Spinal cord (tissue), 10 donors: ENCODE measurements at places on chromosomes 3 and 15. TPM values are rescaled to one million over a fixed set of nuclear protein-coding genes. Genes with fewer than 3 reads are reported as not detected.

The SLC7A14 gene
- 48.9 TPM for total RNA-seq

The OR5K2 gene
- not detected for total RNA-seq

The IQCF5 gene
- not detected for total RNA-seq

The IL17RE gene
- total RNA-seq: 0.79 TPM

The FAM107A gene
- 27.2 TPM for total RNA-seq

The CLRN1 gene
- not detected for total RNA-seq

The RAB5A gene
- total RNA-seq: 65.0 TPM

The SPSB4 gene
- total RNA-seq: 8.1 TPM

The PBRM1 gene
- 71.9 TPM for total RNA-seq

The CPN2 gene
- not detected for total RNA-seq

The CTXN2 gene
- 0.77 TPM for total RNA-seq

The GCSAM gene
- 1.2 TPM for total RNA-seq

The DUOX1 gene
- 0.22 TPM for total RNA-seq

The TJP1 gene
- total RNA-seq: 143 TPM

The P2RY13 gene
- 15.3 TPM for total RNA-seq

The GHSR gene
- total RNA-seq: 0.17 TPM

The TUSC7 gene
- not detected for total RNA-seq

The CAV3 gene
- 0.11 TPM for total RNA-seq

The XYLB gene
- total RNA-seq: 7.5 TPM

The POLQ gene
- 2.8 TPM for total RNA-seq

The ADAMTSL3 gene
- total RNA-seq: 19.8 TPM

The GXYLT2 gene
- total RNA-seq: 30.9 TPM

The TMCC1 gene
- 48.7 TPM for total RNA-seq

The PPIB gene
- total RNA-seq: 180 TPM

The C3orf20 gene
- total RNA-seq: 0.06 TPM

The ETV5 gene
- 29.3 TPM for total RNA-seq

The CGGBP1 gene
- total RNA-seq: 94.7 TPM

The GNAT1 gene
- total RNA-seq: not detected

The CCDC191 gene
- total RNA-seq: 5.6 TPM

The CISH gene
- 1.1 TPM for total RNA-seq
